ENCODE measurements at places on chromosomes 1 and 21.

GRCh38 chr1:27011058-27011764 lies 1.4 kb downstream of the TENT5B start:
- DNase-seq = no peak

GRCh38 chr1:3564921-3565831 lies 46.1 kb downstream of the MEGF6 start:
- peak; percentile 49 for DNase-seq

- no peak for DNase-seq
Measured at GRCh38 chr1:41401899-41402298, 40.7 kb downstream of the FOXO6 start.

- DNase-seq = no peak
Measured at GRCh38 chr1:19397217-19397945, 85.3 kb downstream of the SLC66A1 start.

- no peak for DNase-seq
Measured at GRCh38 chr1:186059752-186060151, 315.3 kb downstream of the TPR start.

- no peak for DNase-seq
Measured at GRCh38 chr1:197096137-197096536, 29.1 kb upstream of the F13B start.

GRCh38 chr1:77036560-77036959 lies 169.3 kb downstream of the ST6GALNAC5 start:
- peak; percentile 48 for DNase-seq

GRCh38 chr1:11980676-11980972 lies 380 bp downstream of the MFN2 start:
- DNase-seq = peak; percentile 17

GRCh38 chr1:236543065-236543669 lies 19.4 kb downstream of the LGALS8 start:
- DNase-seq = no peak

- DNase-seq = no peak
Measured at GRCh38 chr21:26887251-26887650, 42.0 kb upstream of the ADAMTS1 start.

DNA sequence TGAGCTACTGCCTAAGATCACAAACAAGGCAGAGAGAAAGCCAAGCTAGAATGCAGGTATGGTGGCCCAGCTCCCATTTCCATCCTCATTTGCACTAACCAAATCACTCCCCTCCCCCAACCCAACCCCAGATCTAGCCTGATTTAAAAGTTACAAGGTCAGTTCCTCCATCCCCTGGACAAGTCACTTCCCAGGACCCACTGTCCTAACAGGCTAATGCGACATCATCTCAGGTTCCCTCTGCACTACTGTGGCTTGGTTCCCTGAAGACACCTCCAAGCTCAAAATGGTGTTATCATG lies 2.4 kb downstream of the F11R start:
- DNase-seq = no peak

GRCh38 chr1:218755128-218755527 lies 410.0 kb downstream of the TGFB2 start:
- DNase-seq = peak; percentile 59

DNA sequence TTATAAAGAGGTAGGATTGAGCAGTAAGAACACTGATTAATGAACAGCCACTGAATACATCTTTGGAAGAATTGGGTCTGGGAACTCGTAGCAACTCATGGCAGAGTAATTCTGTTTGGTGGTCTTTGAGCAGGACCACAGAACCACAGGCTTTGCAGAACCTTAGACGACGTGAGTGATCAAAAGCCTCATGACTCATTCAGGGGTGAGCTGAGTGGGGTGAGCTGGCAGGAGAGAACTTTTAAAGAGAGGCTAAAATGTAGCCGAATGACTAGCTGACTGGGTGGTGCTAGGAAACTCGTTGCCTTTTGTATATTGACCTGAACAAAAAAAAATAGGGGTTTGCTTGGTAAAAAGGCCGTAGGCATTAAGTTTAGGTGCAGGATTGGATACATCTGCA lies 313.8 kb downstream of the TGFB2 start:
- DNase-seq = no peak

- DNase-seq = no peak
Measured at GRCh38 chr1:175881246-175881976, 138.0 kb upstream of the TNR start.

GRCh38 chr1:87131809-87132283 lies 196.8 kb upstream of the LMO4 start:
- DNase-seq = peak; percentile 71

GRCh38 chr1:181104790-181105133 lies 16.3 kb downstream of the IER5 start:
- DNase-seq = peak; percentile 59

DNA sequence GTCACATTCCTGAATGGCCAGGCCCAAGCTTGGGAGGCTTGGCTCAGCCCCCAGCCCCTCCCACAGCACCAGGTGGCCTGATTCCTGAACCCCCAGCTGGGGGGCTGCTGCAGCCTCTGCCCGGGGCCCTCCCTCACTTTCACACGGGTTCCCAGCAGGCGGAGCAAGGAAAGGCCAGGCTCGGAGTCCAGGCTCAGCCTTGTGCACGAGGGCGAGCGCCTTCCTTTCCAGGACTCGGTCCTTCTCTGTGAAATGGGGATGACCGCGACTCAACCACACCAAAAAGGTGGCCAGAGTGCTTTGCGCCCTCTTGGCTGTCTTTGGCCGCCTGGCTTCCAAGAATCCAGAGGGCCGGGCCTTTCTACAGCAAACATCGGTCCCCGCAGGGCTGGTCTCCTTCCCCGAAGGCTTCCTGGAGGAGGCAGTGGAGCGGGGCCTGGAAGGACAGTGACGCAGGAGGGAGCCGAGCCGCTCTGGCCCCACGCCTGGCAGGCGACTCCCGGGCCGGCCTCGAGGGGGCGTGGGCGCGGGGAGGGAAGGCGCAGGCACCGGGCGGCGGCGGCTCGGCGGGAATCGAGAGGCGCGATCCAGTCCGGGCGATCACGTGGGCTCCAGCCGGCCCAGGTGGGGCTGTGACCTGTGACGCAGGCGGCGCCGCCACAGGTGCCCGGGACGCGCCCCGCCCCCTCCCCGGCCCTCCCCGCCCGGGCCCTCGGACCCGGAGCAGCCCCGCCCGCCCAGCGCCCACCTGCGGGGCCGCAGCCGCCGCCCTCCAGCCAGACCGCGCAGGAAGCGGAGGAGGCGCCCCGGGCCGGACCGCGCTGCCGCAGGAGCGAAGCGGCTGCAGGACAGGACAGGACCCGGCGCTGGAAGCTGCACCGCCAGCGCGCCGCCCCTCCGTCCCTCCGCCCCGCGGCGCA lies at the start of gene ARHGEF16:
Gene ARHGEF16, plus strand, starts transcription at position 775 of the 920 bp plus-strand sequence. CDS start 8,420 bp downstream, outside the sequence.
- peak; percentile 95 for DNase-seq

DNA sequence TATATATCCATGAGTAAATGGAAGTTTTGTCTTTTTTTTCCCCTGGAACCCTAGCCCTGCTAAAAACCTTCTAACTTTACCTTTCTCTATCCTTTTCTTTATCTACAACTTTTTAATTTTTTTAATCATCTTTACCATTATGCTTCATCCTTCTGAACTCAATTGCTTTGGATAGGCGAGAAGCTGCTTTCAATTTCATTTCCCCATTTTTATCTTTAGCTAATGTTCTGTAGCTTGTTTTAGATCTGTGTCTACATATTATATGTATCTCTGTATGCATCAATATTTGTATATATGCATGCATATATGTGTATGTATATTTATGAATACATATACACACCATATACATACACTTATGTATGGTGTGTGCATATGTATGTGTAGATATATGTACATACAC lies 57.4 kb downstream of the PTPRC start:
- no peak for DNase-seq

DNA sequence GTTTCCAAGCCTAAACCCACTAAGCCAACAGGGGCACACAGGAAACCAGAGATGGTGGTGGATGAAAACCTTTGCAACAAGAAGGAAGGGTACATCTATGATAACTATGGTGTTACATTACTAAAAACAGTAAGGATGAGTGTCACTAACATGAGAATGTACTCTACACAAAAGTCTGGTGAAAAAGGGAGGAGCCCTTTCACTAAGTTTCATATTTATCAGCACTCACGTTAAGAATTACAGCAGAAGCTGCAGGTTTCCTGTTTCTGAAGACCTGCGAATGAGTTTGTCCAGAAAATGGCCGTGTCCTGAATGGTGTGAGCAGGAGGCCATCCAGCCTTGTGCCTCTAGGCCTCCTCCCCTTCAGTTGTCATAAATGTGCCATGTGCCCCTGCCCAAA lies 17.8 kb downstream of the ABCG1 start:
- DNase-seq = no peak

- DNase-seq = no peak
Measured at GRCh38 chr1:202628646-202629215, 81.5 kb downstream of the SYT2 start.

DNA sequence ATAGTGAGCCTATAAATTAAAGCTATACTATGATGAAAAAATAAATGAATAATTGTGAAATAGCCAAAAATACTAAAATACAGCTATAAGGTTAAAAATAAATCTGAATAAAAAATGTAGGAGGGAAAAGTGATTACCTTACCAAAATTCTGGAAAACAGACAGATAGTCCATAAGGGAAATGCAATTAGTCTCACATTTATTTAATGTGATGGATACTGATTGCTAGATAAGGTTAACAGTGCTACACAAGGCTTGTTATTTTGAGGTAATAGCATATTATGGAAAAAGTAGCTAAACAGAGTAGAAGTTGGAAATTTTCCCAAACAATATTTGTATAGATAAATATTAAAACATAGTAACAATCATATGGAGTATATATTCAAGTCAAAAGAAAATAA lies 413.0 kb downstream of the NEGR1 start:
- no peak for DNase-seq

DNA sequence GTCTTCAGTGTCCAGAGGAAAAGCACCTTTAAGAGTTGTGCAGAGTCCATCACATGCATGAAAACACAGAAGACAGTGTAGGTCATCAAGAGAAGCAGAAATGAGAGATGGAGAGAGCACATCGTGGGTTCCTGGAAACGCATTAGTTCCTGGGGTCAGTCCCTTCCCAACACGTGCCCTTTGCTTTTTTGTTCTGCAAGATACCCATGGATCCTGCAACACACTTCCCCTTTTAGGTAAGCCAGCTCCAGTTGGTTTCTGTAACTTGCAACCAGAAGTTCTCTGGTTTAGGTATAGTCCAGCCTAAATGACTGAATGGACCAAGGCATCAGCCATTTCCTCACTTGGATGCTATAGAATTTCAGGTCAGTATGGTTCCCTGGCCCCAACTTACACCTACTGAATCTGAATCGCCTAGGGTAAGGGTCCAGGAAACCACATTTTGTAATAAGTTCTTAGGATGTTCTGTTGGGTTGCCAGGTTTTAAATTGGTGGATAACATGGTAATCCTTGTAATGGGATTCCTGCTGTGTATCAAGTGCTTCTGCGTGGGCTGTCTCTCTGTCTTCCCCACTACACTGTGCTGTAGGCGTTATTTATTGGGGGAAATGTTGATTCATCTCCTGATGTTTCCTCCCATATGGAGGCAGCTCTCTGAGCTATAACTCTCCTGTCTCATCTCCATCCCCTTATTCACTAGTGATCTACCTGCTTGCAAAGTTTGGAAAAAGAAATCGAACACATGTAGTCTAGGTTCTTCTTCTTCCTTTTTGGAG lies 230.6 kb downstream of the TNR start:
- no peak for DNase-seq

GRCh38 chr1:231020139-231020601 lies 19.9 kb downstream of the FAM89A start:
- DNase-seq = no peak

GRCh38 chr21:43882952-43883545 lies 18.0 kb downstream of the AGPAT3 start:
- DNase-seq = no peak

- DNase-seq = no peak
Measured at GRCh38 chr1:173530795-173531693, 53.9 kb downstream of the PRDX6 start.

DNA sequence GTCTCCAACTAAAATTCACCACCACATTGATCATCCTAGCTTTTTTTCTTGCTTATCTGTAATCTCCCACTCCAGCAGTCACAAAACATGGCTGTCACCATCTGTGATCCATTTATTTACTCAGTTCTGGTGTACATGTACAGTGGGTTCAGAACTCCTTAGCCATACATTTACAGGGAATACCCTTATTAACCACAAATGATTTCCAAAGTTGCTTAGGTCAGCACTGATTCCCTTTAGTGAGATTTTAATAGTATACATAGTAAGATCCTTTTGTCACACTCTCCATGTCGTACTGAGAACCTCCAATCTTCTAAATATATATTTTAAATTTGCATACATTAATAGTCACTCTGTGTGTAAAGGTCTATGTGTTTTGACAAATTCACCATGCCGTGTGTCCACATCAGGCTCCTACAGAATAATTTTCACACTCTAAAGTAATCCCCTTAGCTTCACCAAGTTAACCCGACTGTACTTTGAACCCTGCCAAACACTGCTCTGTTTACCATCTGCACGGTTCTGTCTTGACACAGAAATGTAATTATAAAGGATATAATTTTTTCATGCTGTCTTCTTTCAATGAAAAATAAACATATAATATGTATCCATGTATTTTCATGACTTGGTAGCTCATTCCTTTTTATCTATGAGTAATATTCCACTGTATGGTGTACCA lies 473.6 kb upstream of the ZP4 start:
- DNase-seq = no peak

DNA sequence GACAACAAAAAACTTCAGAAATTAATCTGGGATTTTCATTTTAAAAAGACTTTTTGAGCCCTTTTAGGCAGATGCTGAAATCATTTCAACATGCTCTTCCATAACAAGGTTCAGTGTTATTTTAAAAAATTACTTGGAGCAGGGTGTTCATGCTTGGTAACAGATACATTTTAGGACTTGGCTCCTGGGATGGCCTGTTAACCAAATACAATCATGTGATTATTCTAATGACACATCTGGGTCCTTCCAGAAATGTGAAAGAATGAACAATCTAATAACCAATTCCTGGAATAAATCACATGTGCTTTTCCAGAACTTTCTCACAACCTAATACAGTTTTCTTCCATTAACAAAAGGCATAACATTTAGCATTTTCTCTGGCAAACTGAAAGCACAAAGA lies 379.8 kb upstream of the RUNX1 start:
- DNase-seq = no peak

DNA sequence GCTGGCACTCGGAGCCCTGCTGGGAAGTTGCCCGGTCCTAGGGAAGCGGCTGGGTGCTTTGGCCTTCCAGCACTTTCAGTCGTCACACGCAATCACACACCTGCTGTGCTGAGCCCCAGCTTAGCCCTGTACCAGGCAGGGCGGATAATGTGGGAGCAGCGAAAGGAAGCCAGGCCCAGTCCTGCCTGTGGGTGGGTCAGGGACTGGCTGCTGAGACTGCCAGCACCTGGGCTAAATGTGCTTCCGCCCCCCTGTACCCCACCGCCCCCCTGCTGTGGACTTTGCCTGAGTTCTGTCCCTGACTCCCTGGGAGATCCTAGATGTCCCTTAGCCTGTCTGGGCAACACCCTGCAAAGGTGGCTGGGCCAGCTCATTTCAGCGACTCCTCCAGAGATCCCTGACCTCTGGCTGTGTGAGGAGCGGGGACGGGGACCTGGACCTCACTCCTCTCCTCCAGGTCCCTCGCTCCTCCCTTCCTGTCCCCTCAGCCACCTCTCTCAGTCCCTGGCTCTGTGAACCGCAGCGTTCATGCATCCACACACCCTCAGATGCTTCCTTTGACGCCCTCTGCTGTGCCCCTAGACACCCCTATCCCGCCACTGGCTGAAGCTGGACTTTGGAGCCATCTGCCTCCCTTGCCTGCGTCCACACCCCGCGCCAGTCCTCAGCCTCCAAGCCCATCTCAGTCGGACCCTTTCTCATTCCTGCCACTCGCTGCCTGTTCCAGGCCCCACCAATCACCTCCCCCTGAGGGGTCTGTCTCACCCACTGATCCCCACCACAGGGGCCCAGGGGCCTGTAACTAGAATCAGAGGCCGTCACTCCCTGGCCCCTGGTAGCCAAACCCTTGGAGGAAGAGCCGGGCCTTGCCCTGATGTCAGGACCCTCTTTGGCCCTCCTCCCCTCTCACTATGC lies 1.4 kb downstream of the MMEL1 start:
- no peak for DNase-seq
